Caco-2 (cell line): ENCODE measurements at places on chromosomes 1 and 21.

- DNase-seq, result no peak
Observed at GRCh38 chr1:178137238-178137637, 43.3 kb downstream of the RASAL2 start.

- DNase-seq, result no peak
Observed at GRCh38 chr21:38478782-38479181, 19.5 kb downstream of the ERG start.

DNA sequence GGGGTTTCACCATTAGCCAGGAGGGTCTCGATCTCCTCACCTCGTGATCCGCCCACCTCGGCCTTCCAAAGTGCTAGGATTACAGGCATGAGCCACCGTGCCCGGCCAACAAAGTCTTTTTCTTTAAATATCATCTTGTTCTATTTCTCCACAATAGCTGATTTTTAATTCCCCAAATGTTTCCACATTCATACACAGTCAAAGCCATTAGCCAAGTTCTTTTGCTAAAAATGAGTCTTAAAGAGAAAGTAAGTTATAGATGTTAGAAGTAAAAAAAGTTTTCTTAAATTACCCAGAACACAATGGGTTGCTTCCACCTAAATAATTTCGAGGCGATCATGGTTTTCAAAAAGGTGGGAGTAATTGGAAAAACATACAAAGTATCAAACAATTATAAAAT lies 30.6 kb downstream of the C2CD2 start:
- DNase-seq, result no peak

DNA sequence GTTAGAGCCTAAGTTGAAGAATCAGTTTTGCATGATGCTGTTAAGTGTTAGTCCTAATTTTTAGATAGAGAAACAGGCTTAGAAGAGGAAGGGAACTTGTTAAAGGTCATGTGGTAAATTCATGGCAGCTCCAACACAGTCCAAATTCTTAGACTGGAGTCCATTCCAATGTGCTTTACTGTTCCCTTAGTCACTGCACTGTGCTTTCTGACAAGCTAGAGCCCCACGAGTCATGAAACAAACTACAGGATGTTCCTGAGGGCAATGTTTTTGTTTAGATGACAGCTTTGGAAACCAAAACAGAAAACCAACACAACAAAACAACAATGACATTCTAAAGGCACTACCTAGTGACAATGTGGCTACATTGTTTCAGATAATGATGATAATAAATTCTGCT lies 23.1 kb upstream of the RGS4 start:
- DNase-seq, result no peak

DNA sequence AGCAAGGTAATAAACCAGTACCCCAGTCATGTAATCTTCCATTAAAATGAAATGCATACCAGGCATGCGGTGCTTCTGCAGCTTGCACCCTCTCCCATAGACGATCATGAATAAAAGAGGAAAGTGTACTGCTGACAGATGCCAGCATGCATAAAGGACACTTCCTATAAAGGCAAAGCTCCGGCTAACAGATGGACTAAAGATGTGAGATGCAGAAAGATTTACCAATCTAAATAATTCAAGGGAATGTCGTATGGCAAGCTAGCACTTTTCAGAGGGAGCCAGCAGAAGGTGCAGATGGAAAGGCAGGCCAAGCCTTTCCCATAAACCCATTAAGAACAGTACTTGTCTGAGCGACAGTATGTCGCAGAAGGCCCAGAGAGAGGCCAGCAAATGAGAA lies 542.0 kb downstream of the NUF2 start:
- no peak for DNase-seq

DNA sequence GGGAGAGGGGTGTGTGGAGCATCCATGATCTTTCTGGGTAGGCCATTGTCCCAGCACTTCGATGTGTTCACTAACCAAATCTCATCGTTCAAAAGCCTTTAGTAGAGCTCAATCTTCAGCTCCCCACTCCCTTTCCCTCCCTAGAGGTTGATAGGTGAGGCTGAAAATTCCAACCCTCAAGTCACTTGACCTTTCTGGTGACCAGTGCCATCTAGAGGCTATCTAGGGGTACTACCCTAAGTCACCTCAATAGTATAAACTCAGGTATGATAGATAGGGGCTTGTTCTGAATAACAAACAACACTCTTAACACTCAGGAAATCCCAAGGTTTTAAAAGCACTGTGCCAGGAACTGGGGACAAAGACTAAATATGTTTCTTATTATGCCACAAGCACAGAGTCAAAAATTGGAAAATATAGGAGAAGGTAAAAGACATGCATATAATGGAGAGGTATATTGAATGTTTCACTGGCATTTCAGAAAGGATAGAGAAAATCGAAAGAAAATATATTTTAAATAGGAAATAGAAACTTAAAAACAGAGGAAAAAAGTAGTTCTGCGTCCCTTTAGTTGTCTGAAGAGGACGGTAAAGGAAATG lies 42.9 kb upstream of the CD53 start:
- DNase-seq, result no peak

- peak; percentile 32 for DNase-seq
Observed at GRCh38 chr1:69567652-69568420, at the start of gene LRRC7. TSS of gene LRRC7 (plus strand) at chr1:69567922. CDS start at chr1:69568640, 718 bp downstream.

DNA sequence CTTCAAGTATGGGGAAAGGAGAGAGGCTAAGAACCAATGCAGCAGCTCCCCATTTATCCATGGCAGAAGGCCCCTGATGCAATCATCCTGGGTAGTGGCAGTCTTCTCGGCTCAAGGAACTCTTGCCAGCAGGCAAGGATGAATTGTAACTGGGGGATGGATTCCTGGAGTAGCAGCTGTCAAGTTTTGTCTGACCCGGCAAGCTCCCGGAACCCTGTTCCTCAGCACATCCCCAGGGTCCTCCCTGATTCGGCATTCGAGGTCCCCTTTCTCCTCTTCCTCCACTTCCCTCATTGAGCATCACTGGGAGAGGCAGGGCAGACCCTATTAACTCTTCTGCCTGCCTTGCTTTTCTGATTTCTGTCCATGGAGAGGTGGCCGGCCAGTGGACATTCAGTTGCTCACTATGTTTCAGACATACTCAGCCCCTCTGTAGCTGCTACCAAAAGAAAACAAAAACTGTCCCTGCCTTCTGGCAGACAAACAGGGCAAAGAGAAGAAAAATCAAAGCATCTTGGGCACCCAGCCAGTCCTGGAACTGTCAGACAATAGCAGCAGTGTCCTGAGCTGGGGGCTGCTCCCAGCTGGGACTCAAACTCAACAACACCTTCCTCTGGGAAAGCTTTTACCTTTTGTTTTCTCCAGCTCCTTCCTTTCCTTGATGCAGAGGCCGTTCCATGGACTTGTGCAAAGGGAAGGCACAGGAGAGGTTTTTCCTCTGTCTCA lies 5.6 kb upstream of the PTCH2 start:
- DNase-seq, result no peak

DNA sequence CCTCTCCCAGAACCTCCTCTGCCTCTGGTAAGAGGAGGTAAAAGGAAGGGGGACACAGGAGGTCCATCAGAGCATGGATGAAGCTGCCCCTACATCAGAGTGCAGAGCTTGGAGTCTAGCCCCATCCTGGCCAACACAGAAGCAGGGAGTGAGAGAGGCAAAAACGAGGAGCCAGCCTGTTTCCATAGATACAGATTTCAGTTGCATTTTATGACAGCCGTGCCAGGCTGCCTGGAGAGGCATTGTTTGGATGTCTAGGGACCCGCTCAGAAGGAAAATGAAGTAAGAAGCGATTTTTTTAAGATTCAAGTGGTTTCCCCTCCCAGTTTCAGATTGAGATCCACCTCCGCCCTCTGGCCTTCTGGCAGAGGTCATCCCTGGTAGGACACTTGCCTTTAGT lies 11.5 kb upstream of the GJA8 start:
- DNase-seq, result no peak

- no peak for DNase-seq
Observed at GRCh38 chr1:214550013-214550856, 1.2 kb downstream of the PTPN14 start.

DNA sequence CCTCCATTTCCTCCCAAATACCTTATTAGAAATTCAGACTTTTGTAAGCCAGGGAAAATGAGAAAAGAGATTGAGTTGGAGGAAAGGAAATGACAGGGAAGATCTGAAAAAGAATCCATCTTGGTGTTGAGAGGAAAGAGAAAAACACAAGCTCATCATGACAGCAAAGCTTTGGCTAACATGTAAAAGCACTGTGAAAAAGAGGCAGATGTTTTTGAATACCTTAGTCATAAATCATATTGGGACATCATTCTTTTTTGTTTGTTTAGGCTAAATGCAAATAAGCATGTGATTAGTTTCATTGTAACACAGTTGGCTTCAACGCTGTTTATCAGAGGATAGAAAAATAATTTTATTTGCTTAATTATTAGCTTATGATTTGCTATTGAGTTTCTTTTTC lies 64.6 kb downstream of the LHX8 start:
- DNase-seq, result no peak

- no peak for DNase-seq
Observed at GRCh38 chr21:40066221-40066620, 199.0 kb downstream of the PCP4 start.

GRCh38 chr1:210250998-210251679 lies 18.5 kb downstream of the SERTAD4 start:
- DNase-seq, result peak; percentile 80

GRCh38 chr1:241457421-241457820 lies 62.1 kb downstream of the FH start:
- no peak for DNase-seq

GRCh38 chr21:37415939-37416338 lies 49.4 kb downstream of the DYRK1A start:
- DNase-seq, result no peak

DNA sequence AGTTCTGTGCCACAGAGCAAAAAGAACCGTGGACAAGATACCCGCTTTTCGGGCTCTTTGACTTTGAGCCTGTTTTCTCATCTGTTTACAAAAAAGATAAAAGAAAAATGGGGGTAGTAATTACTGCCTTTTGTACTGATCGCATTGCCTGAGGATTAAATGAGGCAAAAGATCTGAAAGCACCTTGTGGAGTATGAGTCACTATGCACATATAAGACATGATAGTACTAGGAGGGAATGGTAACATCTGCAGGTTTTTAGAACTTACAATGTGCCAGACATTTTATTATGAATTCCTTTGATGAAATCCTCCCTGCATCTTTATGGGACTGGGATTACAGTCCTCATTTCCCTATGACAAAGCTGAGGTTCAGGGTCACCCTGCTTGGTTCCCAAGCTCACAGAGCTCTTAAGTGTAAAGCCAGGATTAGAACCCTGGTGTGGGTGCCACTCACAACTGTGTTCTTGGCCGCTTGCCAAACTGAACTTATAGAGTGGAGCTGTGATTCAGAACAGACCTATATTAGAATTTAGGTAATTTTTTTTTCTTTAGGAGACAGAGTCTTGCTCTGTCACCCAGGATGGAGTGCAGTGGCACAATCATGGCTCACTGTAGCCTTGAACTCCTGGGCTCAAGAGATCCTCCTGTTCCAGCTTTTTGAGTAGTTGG lies 1.8 kb downstream of the DISC1 start:
- DNase-seq, result no peak

DNA sequence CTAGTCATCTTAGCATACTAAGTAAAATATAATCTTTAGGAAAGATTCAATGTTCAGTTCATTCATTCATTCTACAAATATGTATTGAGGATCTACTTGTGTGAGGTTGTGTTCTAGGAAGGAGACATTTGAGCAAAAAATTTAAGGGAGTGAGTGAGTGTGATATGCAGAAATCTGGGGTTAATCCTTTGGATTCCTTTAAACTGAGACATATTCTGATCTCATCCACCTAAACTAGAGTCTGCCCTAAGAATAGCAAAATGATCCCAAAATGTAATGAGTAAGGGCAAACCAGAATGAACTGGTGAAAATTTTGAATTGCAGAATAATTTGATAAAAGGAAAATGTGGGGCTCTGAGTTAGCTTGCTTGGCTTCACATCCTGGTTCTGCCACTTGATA lies 8.6 kb downstream of the UBE2U start:
- DNase-seq, result no peak

DNA sequence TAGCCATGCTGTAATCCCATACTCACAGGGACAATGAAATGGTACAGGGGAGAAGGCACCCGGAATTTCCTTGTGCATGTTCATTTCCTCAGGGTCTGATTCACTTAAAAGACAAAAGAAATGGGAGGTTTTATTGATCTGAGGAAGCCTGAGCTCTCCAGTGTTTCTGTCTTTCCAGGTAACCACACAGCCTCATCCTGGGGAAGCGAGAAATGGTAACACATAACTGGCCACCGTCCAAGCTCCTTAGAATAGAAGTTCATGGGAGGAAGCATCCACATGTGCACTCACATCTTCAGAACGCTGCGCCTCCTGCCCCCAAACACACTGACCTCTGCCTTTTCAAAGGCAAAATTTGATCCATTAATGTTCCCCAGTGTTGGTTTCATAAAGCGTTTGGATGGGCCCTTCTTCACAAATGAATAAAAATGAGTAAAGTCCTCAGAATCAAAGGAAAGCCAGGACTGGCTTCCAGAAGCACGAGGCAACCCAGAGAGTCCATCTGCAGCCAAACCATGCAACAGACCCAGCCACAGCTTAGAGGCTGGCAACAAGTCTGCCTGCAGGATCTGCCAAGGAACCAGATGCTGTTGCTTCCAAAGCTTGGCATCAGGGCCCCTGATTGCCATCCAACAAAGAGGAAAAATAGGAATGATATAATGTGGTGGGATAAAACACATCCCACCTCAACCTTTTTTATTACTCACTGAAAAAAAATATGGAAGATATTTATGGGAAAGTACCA lies 120.3 kb downstream of the ZBTB18 start:
- no peak for DNase-seq

- no peak for DNase-seq
Observed at GRCh38 chr1:22154626-22155025, 11.7 kb upstream of the WNT4 start.
